ENCODE measurements at places on chromosomes 13 and 19. TPM values are rescaled to one million over a fixed set of nuclear protein-coding genes. Genes with fewer than 3 reads are reported as not detected.

DNA sequence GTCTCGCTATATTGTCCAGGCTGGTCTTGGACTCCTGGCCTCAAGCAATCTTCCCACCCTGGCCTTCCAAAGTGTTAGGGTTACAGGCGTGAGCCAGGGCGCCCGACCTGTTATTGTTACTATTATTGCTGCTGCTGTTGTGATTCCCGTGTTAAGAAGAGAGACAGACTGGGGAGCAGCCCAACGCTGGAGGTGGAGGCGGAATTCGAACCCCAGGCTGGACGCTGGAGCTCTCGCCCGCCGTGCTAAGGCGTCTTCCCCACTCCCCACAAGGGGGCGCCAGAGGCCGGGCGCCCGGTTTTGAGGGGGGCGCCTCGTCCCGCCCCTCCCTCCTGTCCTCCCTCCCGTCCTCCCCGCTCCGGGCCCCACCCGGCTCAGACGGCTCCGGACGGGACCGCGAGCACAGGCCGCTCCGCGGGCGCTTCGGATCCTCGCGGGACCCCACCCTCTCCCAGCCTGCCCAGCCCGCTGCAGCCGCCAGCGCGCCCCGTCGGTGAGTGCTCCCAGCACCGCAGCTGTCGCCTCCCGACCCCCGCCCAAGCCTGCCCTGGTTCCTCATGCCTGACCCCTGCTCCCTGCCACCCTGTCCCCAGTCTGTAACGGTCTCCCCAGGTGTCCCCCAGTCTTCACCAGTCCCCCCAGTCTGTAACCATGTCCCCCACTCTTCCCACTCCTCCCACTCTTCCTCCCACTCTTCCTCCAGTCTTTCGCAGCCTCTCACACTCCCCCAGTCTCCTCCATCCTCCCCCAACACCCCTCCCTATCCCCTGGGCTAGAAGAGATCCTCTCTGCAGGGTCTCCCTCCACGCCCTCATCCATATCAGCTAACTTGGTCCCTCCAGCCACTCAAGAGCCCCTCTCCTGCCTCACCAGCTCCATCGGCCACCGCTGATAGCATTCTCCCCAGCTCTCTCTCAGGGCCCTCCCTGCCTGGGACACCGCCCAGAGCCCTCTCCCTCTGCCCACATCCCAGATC, at the start of gene EHD2:
Gene EHD2, plus strand, starts transcription at position 377 of the 976 bp plus-strand sequence. CDS start 3,191 bp downstream, outside the sequence.
- peak; percentile 80 for DNase-seq

The TNFSF9 gene
- total RNA-seq: 18.2 TPM

GRCh38 chr19:13764821-13765394, 586 bp downstream of the MRI1 start:
- DNase-seq: no peak

- no peak for DNase-seq
These were observed 132.7 kb upstream of the KL start for GRCh38 chr13:32883474-32883873.

The ZNF541 gene
- total RNA-seq: not detected

GRCh38 chr19:35267818-35268535, 785 bp upstream of the USF2 start:
- DNase-seq: peak; percentile 63

GRCh38 chr19:58582985-58583384, 9.8 kb upstream of the MZF1 start:
- DNase-seq: peak; percentile 28

GRCh38 chr13:21894703-21895699, 224.1 kb downstream of the FGF9 start:
- no peak for DNase-seq

DNA sequence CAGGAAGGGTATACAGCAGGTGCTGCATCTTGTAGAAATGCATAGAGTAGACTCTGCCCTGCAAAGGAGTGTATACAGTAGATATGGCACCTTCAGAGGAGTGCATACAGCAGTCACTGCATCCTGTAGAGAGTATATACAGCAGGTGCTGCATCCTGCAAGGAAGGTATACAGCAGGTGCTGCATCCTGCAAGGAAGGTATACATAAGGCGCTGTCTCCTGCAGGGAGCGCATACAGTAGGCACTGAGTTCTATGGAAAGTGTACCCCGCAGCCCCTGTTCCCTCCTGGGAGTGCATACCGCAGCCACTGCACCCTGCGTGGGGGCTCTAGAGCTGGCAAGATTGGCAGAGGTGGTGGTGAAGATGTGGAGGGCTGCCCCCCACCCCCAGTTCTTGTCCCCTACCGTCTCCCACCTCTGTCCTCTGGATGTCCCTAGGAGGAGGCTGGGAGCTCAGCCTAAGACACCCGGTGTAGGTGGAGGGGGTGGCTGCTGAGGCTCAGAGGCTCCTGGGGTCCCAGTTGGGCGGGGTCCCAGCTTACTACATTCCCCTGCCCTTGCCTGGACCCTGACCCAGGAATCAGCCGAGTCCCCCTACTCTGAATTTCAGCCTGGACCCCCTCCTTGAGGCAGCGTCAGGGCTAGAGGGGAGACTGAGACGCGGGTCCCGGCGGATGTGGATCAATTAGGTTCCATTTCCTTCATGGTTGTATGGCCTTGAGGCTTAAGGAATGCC, 2.3 kb upstream of the ADAMTSL5 start:
- DNase-seq: no peak
